SIG-M5 (cell line): ENCODE measurements at places on chromosomes 1 and 21.

DNA sequence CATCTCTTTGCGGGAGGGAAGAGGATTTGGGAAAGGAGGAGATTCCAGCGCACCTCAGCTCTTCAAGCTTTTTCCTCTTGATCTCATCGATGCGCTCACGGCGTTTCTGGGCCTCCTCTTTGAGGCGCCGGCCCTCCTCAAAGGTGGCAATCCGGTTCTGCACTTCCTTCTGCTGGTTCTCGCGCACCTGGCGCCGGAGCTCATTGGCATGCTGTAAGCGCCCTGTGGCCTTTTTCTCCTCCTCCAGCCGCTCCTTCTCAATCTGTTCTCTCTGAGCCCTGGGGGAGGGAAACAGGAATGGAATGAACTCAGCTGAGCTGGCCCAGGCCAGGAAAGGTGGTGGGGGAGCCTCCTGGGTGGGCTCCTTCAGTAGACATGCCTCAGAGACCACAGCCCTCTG lies 10.4 kb upstream of the VSIG8 start:
- no peak for DNase-seq

DNA sequence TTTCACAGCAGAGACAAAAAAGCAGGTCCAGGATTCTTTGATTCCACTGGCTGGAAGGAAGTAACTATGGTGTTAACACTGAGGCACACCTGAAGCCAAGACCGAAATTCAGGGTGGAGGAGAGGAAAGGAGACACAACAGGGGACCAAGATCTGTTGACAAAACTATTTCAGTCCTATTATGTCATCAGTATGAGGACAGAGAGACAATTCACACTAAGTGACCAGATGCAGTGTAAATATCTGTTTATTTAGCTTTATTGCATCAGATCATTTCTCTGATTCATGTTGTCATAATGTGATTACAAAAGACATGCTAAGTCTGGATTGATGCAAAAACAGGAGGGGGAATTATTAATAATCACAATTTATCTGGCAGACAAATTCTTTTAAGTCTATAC lies 118.8 kb downstream of the SIPA1L2 start:
- no peak for DNase-seq

DNA sequence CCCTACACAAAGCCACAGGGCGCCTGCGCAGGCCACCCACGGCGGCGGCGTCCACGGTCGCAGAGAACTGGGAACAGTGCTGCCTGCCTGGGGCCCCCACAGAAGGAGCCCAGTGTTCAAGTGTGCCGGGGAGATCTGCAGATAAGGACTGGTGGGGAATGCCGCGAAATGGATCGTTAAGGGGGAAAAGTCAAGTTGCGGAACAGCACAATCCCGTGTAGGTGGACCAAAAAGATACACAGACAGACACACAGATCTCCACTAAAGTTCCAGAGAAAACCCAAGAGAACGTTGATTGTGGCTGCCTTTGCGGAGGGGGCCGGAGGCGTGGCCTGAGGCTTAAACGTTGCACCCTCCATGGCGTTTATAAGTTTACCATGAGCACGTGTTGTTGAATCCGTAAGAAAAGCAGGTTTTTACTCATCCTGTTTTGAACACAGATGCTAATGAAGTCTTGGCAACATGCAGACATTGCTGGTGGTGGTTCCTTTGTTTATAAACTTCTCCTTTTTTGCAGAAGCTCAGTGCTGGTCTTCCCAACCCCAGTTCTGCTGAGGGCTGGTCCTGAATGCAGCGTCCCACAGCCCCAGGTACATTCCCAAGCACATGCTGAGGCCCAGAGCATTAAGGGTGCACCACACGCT lies 4.1 kb downstream of the SPATC1L start:
- DNase-seq: no peak

DNA sequence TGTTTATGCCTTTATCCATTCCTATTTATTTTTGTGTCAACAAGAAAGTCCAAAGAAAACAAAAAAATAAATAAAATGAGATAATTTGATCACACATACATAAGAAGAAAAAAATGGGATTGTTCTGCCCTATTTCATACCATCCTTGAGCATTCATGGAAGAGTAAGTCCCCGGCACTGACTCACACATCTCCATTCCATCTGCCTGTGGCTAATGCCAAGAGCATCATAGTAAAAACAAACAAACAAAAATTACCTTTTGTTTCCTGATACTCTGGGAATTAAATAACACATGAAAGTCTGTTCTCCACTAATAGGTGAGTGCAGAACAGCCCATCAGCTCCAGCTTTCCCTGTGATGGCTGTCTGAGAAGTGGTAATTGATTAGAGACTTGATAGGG lies 48.1 kb upstream of the BACE2 start:
- DNase-seq: no peak
